Kidney glomerular epithelial cell (primary cell): ENCODE measurements at places on chromosomes 16 and 17.

DNA sequence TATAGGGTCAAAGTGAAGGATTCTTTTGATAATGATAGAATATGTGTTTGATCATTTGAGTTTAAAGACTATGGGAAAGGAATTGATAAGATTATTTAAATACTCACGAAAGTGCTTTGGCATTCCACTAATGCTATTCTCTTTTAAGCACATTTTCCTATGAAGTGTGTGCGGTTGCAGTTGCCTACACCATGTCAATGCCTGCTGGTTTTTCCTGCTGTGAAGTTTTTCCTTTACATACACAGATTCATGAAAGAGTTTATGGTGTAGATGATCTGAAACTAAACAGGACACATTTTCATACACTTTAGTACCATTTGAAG, 78.7 kb downstream of the VMP1 start:
- no peak for DNase-seq

DNA sequence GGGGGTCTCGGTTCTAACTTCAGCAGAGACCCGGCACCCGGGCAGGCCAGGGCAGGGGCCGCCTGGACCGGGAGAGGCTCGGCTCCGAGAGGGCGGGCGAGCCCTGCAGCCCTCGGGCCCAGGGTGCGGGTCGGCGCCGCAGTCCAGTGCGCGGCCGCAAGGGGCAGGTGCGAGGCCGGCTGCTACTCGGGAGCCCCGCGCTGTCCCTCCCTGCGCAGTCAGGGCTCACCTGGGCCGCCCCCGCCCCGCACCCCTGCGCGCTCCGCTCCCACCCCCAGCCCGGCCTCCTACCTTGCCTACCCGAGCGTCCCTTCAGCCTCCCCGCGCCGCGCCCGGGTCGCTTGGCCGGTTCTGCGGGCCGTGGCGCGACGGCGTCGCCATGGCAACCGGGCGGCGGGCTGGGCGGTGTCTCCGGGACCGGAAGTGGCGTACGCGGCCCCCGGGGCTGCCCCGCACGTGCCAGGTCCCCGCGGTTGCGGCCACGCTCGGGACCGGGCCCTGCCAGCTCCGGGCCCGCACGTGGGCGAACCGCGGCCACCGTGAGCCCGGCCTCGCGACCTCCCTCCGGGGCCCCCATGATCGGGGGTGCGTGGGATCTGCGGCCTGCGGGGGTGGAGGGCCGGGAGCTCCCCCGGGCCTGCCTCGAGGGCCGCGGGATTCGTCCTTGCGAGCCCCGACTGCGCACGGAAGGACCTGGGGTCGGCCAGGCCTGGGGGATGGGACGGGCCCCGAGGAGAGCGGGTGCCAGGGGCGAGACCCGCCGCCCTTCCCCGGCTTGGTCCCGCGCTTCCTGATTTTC, at the start of gene CYB561:
TSS of gene CYB561 (minus strand) at position 353 of the 799 bp plus-strand sequence. CDS start 8,759 bp downstream, outside the sequence.
- peak; percentile 52 for DNase-seq

GRCh38 chr17:5139458-5139732, 23.6 kb downstream of the USP6 start:
- DNase-seq: no peak

DNA sequence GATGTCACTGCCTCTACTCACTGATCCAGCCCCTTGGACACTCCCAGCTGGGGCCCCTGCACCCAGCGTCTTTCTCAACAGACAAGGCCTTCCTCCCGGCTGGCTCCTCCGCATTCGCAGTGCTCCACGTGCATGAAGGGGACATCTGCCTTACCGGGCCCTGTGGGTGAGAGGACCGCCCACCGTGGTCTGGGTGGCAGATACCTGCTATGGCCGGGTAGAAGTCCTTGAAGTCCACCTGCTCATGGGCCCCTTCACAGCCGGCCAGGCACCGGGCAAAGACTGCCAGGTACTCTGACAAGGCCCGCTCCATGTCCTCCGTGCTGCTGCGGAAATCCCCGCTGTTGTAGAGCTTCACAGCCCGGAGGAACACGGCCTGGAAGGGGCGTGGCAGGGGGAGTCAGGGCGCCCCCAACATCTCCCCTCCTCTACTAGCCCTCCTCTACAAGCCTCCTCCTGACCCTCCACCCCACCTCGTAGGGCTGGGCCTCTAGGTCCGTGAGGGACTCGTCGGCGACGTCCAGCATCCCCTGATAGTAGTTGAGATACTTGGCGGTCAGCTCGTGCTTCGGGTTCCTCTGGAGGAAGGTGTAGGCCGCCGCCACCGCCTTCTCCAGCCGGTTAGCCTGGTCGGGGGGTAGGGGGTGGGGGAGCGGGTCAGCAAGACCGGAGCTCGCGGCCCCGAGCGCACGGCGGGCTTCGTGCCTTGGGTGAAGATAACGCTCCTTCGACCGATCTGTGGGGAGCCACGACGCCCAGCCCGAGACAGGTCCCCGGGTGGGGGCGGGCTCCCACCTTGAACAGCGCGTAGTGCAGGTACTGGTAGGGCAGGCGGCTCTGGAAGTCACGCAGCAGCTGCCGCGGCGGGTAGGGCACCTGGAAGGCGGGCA, 845 bp downstream of the P3H4 start:
- DNase-seq: no peak

DNA sequence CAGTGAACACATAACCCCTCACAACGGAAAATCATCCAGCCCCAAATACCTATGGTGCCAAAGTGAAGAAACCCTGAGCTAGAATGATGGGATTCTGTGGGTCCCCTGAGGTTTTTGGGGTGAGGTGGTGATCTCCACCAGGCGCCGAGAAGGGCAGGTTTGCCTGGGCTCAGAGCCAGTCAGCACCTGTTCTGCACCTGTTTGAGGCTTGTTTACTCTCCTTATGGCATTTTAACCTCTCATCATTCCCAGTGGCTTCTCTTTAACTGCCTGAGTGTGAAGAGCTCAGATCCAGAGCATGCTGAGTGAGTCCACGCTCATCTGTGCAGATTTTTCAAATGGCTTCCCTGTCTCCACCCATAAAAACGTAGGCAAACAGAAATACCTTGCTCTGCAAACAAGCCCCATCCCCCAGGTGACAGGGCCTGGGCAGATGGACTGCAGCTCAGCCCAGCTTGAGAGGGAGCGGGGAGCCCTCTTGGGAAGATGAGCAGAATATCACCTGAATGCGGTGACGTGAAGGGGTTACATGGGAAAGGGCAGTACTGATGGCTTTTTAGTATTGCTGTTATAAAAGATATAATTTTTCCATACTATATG, 40.1 kb upstream of the CLEC19A start:
- no peak for DNase-seq

DNA sequence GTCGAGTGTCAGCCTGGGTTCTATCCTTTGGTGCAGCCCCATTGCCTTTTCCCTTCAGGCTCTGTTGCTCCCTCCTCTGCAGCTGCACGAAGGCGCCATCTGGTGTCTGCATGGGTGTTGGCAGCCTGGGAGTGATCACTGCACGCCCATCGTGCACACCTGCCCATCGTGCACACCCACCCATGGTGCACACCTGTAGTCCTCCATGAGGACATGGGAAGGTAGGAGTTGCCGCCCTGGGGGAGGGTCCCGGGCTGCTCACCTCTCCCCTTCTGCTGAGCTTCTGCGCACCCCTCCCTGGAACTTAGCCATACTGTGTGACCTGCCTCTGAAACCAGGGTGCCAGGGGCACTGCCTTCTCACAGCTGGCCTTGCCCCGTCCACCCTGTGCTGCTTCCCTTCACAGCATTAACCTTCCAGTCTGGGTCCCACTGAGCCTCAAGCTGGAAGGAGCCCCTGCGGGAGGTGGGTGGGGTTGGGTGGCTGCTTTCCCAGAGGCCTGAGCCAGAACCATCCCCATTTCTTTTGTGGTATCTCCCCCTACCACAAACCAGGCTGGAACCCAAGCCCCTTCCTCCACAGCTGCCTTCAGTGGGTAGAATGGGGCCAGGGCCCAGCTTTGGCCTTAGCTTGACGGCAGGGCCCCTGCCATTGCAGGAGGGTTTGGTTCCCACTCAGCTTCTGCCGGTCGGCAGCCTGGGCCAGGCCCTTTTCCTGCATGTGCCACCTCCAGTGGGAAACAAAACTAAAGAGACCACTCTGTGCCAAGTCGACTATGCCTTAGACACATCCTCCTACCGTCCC, 2.9 kb downstream of the CTRL start:
- DNase-seq: peak; percentile 53

DNA sequence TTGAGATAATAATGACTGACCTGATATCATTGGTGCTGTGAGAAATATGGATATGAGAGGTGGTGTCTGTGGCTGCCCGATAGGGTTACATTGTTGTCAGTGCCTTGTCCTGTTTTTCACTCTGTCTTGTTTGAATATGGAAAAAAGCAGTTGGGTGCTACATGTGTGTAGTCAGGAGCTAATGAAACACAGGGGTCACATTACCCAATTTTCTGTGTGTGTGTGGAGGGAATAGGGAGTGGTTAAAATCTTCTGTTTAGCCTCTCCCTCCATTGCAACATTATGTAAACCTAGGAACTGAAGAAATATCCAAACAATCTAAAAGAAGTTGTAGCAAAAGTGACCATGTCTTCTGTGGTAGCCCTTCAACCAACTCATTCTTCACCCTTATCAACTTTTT, 527.7 kb upstream of the SOX9 start:
- DNase-seq: no peak

DNA sequence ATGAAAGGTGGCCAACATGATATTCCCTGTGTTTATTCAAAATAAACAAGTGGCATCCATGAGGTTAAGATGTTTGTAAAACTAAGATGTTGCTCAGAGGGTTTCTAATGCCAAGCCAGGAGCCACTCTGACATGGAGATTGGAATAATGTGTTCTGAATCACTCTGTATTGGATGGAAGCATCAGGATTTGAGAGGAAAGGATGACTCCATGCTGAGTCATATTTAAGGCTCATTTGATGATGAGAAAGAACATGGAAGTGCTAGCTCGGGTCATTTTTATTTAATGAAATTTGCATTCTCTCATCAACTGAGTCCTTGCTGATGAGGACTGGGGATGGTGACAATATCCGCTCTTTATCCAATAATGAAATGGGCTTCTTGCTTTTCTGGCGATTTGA, 6.2 kb downstream of the VAT1L start:
- peak; percentile 25 for DNase-seq

GRCh38 chr17:40415390-40415789, 2.3 kb downstream of the TOP2A start:
- DNase-seq: peak; percentile 11

DNA sequence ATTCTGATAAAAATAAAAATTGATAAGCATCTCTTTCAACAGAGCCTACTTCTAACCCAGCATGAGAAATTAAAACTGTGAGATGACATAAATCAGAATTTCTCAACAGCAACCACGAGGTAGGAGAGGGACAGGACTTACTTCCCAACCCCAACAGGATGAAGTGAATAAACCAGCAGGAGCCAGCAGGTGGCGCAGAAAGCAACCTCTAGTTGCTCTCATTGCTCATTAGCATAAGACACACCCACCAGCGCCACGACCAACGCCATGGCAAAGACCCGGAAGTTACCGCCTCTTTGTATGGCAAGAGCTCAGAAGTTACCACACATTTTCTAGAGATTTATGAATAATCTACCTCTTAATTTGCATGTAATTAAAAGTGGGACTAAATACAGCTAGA, 189.4 kb upstream of the CDH8 start:
- DNase-seq: no peak

GRCh38 chr16:24713379-24713778, 16.1 kb upstream of the TNRC6A start:
- no peak for DNase-seq

DNA sequence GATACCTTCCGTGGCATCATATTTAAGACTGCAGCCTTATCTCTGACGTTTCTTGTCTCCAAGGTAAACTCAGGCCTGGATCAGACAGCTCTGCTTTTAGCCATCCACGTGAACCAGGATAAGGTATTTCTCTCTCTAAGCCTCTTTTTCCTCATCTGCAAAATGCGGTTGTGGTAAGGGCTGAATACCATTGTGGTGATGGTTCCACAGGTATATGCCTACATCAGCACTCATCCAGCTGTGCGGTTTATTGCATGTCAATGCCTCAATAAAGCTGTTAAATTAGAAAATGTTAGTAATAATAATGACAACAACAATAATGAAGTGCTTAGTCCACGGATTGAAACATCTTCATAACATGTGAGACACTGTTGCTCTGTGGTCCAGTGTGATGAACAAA, 104.4 kb downstream of the GRIN2A start:
- no peak for DNase-seq

- no peak for DNase-seq
These were observed 73.7 kb upstream of the ZNF423 start for GRCh38 chr16:49929626-49930025.

- DNase-seq: no peak
These were observed 72.9 kb downstream of the CYTH1 start for GRCh38 chr17:78709119-78709681.

DNA sequence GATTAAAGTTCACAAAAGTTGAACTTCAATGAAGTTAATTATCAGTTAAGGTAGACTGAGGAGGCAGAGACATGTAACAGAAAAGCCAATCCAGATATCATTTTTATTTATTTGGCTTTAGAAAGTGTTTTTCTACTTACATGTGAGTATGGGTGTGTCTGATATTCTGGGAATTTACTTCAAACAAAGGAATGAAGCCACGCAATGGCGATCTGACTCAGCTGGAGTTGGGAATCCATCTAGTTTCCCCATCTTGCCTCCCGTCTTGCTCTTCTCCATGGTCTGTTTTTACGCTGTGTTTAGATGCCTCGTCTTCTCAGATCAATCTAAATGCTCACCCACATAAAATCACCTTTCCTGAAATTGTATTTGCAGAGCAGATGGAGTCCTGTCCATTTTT, 1.7 kb upstream of the KCNJ16 start:
- peak; percentile 60 for DNase-seq

GRCh38 chr17:43771463-43771862, 7.3 kb downstream of the DUSP3 start:
- DNase-seq: no peak

DNA sequence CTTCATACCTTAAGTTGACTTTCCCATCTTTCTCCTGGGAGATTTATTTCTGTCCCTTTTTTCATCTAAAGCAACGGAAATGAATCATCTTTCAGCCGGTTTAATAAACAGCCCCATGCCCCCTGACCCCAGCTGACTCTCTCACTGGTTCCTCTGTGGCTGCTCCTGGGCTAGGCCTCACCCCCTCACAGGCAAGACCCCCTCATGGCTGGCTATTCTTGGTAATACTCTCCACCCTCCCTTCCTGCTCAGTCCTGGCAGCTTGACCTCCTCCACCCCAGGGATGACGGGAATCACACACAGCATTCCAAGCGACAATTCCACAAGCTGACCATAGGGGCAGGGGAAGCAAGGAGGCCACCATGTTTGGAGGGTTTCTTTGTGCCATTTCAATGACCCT, 1.5 kb upstream of the ADAP2 start:
- DNase-seq: peak; percentile 28

GRCh38 chr17:66507982-66508760, 205.8 kb downstream of the PRKCA start:
- no peak for DNase-seq

- peak; percentile 82 for DNase-seq
These were observed 29.1 kb upstream of the IRX6 start for GRCh38 chr16:55294931-55295342.

GRCh38 chr16:17235147-17235815, 235.5 kb downstream of the XYLT1 start:
- DNase-seq: no peak
